Naive thymus-derived CD8-positive, alpha-beta T cell (primary cell): ENCODE measurements at places on chromosomes 5 and 9. TPM values are rescaled to one million over a fixed set of nuclear protein-coding genes. Genes with fewer than 3 reads are reported as not detected.

DNA sequence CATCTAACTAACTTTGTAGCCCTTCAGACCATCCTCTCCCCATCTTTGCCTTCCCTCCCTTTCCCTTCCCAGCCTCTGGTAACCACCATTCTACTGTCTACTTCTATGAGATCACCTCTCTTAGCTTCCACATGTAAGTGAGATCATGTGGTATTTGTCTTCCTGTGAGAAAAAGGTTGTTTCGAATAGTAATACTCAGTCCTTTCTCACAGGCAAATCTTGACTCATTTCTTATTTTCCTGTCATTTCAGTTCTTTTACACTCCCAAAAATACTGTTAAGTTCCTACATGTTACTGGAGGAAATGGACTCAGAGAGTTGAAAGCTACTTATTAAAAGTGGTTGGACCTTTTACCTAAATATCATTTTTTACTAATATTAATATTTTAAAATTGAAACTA, 82.1 kb downstream of the SLF1 start:
- peaks cover 11% of the 10 kb centered on the region for H3K36me3 ChIP-seq
- H3K4me1 ChIP-seq: peaks cover 3% of the 10 kb centered on the region
- peak overlapping the region; percentile 16 for H3K27ac ChIP-seq
- no peak overlapping the region for H3K4me3 ChIP-seq

DNA sequence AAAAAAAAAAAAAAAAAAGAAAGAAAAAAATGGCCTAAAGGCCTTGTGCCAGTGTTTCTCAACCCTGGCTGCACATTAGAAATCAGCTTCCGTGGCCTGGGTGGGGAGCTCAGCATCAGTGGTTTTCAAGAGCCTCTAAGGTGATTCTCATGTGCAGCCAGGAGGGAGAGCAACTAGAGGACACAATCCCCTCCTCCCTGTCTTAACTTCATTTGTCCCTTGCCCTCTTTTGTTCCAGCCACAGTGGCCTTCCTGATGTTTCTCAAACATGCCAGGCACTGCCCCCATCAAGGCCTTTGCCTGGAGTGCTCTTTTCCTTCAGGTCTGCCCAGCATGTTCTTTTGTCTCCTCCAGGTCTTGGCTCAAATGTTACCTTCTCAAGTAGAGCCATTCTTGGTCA, 42.4 kb downstream of the HOMER1 start:
- no peak overlapping the region for H3K4me3 ChIP-seq
- H3K27ac ChIP-seq: peak overlapping the region; percentile 35
- DNase-seq: no peak
- H3K27me3 ChIP-seq: no peaks in the 10 kb centered on the region

- H3K36me3 ChIP-seq: no peaks in the 10 kb centered on the region
- no peak overlapping the region for H3K4me3 ChIP-seq
- H3K4me1 ChIP-seq: peaks cover 2% of the 10 kb centered on the region
- H3K27me3 ChIP-seq: no peaks in the 10 kb centered on the region
- H3K27ac ChIP-seq: no peak overlapping the region
These were observed 159.9 kb downstream of the FANCC start for GRCh38 chr9:95157481-95158151.

CAMK2A gene
- polyA plus RNA-seq: not detected

TMEM215 gene
- polyA plus RNA-seq: not detected
